Sciatic nerve (tissue), 2 donors: ENCODE measurements at places on chromosomes 12 and 14. TPM values are rescaled to one million over a fixed set of nuclear protein-coding genes. Genes with fewer than 3 reads are reported as not detected.

The PZP gene
- 0.80 TPM for total RNA-seq

The GPR132 gene
- 3.2 TPM for total RNA-seq

The NPAS3 gene
- 14.6 TPM for total RNA-seq

The PTPRR gene
- total RNA-seq, result 0.31 TPM

The ALX1 gene
- total RNA-seq, result 0.22 TPM

The ZFYVE26 gene
- total RNA-seq, result 31.9 TPM
